ENCODE measurements at places on chromosomes 3 and 15.
A peak's percentile ranks its signal among the peaks of the same experiment; 100 is the strongest.

DNA sequence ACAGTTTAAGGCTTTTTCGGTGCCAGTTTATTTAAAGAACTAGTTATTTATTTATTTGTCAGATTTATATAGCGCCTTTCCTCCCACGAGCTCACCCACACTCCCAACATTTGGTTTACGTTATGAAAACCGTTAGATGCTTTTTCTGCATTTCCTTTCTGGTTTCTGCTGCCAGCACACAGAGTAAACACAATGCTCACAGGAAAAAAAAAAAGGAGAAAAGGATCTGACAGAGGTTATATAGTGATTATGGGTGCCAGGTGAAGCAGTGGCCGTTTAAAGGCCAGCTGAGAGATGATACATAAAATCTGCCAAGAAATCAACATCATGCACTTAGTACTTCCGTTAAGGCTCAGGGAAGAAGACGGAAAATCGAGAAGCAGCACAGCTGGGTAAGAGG lies 37.9 kb downstream of the ETV5 start:
- no peak for DNase-seq

DNA sequence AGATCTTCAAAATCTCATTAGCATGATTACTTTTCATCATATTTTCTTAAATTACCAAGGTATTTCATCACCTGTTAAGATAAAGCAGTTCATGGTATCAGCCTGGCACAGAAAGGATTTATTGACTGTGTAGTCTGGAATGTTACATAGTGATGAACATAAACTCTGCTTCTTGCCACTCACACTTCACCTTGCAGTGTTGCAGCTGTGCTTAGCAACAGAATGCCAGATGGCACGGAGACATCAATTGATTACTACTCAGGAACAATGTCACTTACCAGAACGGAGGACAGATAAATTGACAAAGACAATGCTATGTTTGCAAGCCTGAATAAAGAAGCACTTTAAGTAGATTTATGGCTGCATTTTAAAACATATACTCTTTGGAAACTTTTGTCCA lies 15.0 kb upstream of the BCHE start:
- DNase-seq, result no peak

DNA sequence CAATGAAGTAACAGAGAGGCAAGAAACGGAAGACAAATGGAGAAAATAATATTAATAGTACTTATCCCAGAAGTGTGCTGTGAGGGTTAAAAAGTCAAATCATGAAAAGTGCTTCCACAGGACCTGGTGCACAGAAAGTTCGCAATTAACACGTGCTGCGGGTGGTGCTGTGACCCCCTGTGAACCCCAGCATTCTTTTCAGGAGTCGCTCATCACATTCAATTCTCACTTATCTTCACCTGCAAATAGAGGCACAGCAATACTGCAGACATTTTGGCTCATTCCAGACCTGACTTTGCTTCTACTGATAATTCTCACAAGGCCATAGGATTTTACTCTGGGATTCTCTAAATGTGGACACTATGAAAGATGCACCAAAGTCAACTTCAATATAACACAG lies 584.4 kb downstream of the GRM7 start:
- DNase-seq, result no peak

GRCh38 chr3:12177126-12177525 lies 18.4 kb upstream of the TIMP4 start:
- no peak for DNase-seq

GRCh38 chr3:196235452-196236122 lies 19.3 kb downstream of the SLC51A start:
- no peak for DNase-seq

GRCh38 chr15:89714775-89715174 lies 24.2 kb downstream of the WDR93 start:
- DNase-seq, result no peak

- DNase-seq, result no peak
These were observed 176.9 kb downstream of the FRMD5 start for GRCh38 chr15:44018151-44018550.

GRCh38 chr15:79593119-79593869 lies 161.2 kb downstream of the MINAR1 start:
- no peak for DNase-seq

- DNase-seq, result peak; percentile 56
These were observed at the start of gene IL12A for GRCh38 chr3:159988617-159989271. TSS of gene IL12A (plus strand) at chr3:159988835.

All from RWPE1 (cell line).